ENCODE measurements at places on chromosomes 4 and X.

DNA sequence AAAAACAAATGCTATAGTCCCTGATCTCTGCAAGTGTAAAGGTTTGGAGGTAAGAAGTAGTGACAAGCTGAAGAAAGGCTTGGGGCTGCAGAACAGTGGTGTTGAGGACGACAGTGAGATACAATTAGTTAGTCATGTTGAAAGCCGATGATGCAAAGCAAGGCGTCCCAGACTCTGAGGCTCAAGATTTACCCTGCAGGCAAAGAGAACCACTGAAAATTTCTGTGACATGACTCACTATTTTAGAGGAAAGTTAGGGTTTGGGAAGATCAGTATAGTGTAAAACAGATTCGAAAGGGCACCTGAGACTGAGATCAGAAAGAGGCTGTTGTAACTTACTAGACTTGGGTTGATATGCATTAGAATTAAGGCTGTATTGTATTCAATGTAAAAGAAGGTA is 281.3 kb upstream of the FTHL17 start:
- DNase-seq = no peak

GRCh38 chr4:69147334-69147733 is 51.1 kb downstream of the UGT2B7 start:
- no peak for DNase-seq

DNA sequence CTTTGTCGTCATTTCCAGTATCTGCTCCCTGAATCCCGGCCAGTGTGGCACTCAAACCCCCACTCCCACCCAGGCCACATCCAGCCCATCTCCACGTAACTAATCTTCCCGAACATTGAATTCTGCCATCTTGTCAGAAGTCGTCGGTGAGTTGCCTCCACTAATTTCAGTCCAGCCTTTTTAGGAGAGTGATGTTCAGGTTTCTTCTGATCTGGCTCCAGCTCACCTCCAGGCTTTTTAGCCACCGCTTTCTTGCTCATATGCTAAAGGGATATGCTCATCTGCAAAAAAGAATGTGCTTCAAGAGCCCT is 1.3 kb downstream of the TMEM165 start:
- no peak for DNase-seq

GRCh38 chrX:71291381-71291780 is 7.9 kb downstream of the NONO start:
- DNase-seq = no peak

- DNase-seq = no peak
Observed at GRCh38 chr4:118077767-118078105, 43.5 kb downstream of the NDST3 start.

- DNase-seq = no peak
Observed at GRCh38 chr4:185865901-185866328, 53.9 kb upstream of the SORBS2 start.

GRCh38 chrX:45230410-45230809 is 29.7 kb upstream of the DIPK2B start:
- no peak for DNase-seq

- DNase-seq = no peak
Observed at GRCh38 chrX:70331161-70331560, 41.3 kb downstream of the KIF4A start.

DNA sequence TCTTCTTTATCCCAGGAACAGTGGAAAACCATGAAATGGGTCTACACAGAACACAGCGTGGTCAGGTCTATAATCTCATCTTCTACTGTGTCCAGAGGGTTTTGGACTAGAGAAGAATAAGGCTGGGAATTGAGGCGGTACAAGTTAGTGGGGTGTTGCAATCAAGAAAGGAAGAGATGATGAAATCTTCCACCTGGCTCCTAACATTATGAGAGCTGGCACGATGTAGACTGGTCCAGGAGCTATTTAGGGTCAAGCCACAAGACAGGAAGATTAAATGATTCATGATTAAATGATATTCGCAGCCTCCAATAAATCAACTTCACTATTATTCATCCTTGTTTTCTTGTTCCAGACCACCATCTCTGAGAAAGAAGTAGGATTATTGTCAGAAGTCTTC is 88.0 kb downstream of the ARSF start:
- DNase-seq = no peak

DNA sequence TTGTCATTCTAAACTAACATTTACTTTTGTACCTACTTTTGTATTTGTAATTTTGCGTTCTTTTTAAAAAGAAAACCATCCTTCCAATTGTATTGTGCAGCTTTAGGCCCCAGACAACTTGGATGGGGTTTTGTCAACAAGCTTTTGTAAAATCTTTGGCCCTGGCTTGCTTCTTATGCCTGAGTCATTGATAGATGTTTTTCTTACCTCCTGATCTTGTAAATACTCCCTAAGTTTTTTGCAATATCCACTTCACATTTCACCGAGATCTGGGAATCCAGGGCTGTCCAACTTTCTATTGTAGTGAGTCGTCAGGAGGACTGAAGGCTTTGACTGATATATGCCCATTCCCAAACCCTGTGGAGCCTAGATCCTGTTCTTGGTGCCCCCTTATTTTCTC is 126.9 kb upstream of the GUCY1A1 start:
- no peak for DNase-seq

GRCh38 chr4:132299841-132300240 is 849.3 kb upstream of the PCDH10 start:
- DNase-seq = no peak

DNA sequence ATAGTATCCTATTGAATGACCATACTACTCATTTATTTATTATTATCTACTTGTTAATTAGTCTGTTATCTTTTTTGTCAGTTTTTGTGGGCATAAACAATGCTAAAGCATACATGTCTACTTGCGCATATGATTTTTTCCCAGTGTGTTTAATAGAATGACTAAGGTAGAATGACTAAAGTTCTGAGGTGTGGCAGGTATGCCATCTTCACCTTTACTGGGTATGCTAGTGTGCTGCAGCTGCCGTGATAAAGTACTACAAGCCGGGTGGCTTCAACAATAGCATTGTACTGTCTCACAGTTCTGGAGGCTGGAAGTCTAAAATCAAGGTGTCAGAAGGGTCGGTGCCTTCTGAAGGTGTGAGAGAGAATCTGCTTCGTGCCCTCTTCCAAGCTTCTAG is 19.2 kb downstream of the CD38 start:
- no peak for DNase-seq

- no peak for DNase-seq
Observed at GRCh38 chr4:180808862-180809261, 1434.3 kb upstream of the TENM3 start.

- no peak for DNase-seq
Observed at GRCh38 chr4:52377563-52377962, 281.5 kb downstream of the USP46 start.

DNA sequence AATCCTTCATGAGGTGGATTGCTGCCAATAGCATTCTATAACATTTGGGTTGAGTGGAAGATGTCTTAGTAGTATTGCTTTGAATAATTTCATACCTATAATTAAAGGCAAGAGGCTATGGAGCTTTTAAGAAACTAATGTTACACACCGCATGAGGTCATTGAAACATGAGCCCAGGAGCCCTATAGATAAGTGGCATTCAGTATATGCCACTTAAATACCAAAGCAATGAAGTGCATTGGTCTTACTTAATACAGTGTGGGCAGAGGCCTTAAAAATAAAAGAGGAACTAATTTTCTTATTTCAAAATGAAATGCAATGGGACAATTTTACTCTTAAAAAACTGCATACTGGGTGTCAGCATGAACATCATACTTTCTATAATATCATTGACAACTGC is 47.5 kb downstream of the SPATA18 start:
- no peak for DNase-seq

DNA sequence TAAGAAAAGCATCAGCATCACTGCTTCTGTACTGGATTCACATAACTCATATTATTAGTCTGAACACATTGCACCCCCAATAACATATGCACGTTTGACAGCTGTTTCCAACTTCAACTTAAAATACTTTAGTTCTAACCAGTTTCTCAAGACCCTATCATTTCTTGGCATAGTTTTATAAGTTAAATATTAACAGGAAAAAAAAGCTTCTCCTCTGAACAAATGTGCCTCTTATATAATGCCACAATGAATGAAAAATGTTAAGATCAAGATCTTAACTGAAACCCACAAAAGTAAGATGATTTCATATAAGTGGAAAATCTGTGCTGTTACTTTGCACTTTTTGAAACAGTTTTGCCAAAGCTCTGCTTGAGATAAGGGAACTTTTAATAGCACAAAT is 652.8 kb upstream of the FAM241A start:
- DNase-seq = no peak

- no peak for DNase-seq
Observed at GRCh38 chrX:96909291-96909690, 25.6 kb downstream of the RPA4 start.

DNA sequence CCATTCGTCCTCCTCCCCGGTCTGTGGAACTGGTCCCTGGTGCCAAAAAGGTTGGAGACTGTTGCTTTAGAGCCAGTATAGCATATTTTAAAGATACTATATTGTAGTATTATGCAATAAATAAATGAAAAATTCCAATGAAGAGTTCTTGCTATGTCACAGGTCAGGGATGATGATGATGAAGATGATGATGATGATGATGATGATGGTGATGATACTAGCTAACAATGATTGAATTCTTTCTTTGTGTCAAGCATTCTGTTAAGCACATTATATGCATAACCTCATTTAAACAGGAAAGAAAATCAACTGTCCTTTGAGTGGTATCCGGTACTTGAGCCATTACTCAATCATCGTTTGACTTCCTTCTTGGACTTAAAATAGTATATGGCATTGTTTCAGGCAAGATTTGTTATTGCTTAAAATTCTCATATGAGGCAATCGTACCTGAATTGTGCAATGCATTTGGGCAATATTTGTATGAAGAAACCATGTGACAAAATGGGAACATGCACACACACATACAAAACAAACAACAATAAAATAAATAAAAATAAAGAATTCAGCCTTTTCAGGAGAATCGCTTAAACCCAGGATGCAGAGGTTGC is 22.8 kb upstream of the TLR2 start:
- no peak for DNase-seq

DNA sequence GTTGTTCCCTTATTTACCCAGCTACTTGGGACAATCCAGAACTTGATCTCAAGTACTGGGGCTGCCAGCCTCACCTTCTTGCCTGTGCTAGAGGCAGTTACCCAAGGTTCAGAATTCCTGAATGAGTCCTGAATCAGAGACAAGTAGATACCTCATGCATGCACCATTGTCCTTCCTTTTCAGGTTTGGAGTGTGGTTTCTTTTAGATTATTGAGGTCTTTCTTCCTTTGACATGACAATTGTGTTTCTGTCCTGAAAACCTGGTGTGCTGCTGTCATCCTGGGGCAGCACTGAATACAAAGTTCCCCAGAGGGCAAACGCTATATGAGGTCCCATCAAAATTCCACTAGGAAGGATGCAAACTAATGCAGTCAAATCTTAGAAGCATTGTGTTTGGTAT is 3.5 kb downstream of the CXCL2 start:
- DNase-seq = no peak

- DNase-seq = peak; percentile 36
Observed at GRCh38 chrX:121308276-121308805, 260.9 kb downstream of the GLUD2 start.

DNA sequence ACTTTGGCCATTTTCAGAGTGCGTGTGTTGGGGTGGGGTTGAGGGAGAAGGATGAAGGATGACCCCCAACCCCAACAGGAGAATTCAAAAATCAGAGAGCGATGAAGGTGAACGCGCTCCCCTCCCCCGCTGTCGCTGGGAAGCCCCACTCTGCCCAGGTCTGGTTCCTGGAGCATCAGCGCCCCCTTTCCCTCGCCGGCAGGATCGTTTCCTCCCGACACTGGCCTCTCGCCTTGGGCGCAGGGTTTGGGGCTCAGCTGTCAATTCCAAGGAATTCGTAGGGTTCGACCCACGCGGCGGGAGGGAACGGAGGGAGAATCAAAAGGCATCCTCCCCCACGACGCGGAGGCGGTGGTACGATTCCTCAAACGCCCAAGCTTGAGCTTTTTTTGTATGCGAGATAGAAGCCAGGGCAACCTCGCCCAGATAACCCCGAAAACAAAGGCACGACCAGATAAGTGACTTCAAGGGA is 1.0 kb upstream of the PDGFRA start:
- no peak for DNase-seq

GRCh38 chr4:153553155-153553818 is 87.1 kb downstream of the TMEM131L start:
- no peak for DNase-seq

DNA sequence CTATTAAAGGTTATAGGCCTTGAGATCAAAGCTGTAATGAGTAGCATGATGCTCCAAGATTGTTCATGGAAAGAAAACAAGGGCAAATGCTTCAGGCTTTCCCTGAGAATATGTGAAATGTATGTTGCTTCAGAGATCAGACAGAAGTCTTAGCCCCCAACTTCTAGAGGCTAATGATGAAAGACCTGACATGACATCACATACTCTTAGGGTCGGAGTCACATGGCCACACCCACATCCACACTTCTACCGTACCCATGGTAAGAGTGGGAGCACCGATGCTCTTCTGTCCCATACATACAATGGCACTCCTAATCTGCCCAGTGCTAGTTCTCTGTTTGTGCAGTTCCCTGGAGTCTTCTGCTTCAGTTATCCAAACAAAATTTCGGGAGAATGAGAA is 111.9 kb upstream of the ACSL4 start:
- no peak for DNase-seq

- no peak for DNase-seq
Observed at GRCh38 chr4:133981327-133981726, 220.3 kb downstream of the PABPC4L start.

DNA sequence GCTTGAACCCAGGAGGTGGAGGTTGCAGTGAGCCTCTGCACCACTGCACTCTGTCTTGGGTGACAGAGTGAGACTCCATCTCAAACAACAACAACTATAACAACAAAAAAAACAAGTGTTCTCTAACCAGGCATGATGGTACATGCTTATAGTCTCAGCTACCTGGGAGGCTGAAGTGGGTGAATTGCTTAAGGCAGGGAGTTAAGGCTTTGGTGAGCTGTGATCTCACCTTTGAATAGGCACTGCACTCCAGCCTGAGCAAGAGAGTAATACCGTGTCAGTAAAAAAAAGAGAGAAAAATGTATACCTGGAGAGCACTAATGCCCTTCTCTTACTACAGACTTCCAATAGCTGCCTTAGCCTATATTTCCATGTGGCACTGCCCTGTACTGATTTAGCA is 18.9 kb upstream of the USP9X start:
- no peak for DNase-seq

DNA sequence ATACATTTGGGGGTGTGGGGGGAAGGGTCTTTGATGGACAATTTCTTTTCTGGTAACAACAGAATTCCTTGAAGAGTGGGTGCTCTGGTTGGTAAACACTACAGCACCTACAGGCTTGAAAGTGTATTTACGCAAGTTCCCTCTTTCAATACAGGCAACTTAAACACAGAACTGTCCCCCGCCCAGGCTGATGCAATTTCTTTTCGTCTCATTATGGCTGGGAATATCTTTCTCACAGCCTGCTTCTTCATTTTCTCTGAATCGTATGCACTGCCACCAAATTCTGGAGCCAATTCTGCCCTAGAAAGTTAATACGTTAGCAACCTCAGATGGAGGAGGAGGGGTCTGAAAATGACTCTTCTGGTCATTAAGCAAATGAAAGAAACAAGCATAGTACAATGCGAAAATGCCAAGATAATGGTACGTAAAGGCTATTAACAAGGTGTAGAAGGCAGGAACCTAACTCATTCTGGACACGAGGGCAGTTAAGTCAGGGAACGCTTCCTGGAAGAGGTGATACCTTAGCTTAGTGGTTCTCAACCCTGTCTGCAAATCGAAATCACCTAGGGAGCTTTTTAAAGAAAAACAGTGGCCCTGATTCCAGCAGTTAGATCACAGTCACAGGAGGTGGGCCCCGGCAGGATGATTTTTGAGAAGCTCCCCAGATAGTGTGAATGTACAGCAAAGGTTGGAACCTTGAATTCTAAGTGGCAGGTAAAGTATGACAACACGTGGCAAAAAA is 1.0 kb downstream of the AGA start:
- peak; percentile 36 for DNase-seq

- no peak for DNase-seq
Observed at GRCh38 chr4:131061734-131062133, 1965.8 kb downstream of the C4orf33 start.

All from GM12864 (cell line).